CD4-positive, CD25-positive, alpha-beta regulatory T cell (primary cell): ENCODE measurements at places on chromosomes 5 and 9. TPM values are rescaled to one million over a fixed set of nuclear protein-coding genes. Genes with fewer than 3 reads are reported as not detected.
A peak's percentile ranks its signal among the peaks of the same experiment; 100 is the strongest.

The OR1Q1 gene
- polyA plus RNA-seq, result not detected

The NUTM2F gene
- polyA plus RNA-seq, result not detected

GRCh38 chr5:167769846-167770413, 521.5 kb upstream of the WWC1 start:
- no peak for DNase-seq

GRCh38 chr9:126301985-126302603, 24.5 kb upstream of the MVB12B start:
- peak; percentile 57 for DNase-seq

GRCh38 chr9:101437806-101438232, 2.2 kb upstream of the ALDOB start:
- DNase-seq, result no peak

DNA sequence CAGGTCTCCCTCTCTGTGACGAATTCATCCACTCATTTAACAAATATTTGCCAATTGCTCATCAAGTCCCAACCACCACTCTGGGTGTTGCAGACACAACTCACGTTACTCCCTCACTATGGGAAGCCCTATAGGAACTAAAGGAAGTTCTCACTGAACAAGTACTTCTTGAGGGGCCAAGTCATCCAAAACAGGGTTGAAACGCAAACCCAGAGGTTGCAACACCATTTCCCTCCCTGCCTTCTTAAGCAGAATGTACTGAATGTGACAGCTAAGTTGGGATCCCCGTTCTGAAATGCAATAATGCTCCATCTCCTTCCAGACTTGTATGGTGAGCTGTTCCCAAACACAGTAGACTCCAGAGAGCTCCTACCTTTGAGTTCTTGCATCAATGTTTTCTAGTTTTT, 34.3 kb downstream of the EPB41L4B start:
- DNase-seq, result no peak

DNA sequence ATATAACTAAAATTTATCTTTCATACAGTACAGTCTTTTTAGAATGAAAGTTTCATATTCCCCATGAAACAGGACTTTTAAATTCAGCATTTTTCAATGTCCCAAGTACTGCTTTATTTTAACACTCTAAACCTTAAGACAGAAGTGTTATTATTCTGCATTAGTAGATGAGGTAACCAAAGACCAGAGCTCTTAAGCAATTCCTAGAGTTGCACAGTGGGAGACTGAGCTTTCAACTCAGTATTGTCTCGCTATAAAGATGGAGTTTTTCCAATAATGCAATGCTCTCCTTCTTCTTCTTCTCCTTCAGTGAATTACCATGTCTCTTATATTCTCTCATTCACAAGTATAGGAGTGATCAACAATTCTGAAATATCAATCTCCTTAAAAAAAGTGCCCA, 479.7 kb downstream of the CETN3 start:
- no peak for DNase-seq

DNA sequence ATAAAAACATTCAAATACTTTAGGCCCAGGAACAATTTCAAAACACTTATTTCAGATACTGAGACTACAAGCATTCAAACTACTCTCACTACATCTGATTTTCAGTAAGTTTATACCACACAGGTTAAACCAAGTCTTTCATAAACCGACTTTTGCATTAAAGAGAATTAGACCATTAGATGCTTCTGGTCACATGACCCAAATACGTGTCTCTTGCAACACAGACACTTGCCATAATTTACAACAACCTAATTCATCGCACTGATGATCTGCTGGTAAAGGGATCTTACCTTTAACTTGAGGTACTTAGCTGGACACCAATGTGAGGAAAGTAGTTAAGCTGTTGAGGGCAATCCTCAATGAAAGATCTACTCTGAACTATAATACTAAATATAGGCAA, 3.2 kb downstream of the HNRNPH1 start:
- peak; percentile 10 for DNase-seq

DNA sequence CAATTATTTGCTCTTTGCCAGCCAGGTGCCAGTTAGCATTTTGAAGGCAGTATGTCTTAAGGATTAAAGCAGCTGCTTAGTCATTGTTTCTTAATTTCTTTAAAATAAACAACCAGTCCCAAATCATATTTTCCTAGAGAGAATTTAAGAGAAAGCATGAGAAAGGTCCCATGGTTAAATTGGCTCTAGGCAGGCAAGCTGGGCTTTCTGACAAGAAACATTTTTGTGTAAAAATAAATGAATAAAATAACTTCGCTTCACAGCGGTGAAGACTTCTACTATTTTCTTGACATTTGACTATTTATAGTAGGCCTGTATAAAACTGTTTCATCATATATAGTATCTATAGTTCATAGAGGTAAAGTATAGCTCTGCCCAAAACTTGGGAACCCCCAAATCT, 617.7 kb upstream of the C9orf72 start:
- DNase-seq, result no peak

The ZNF474 gene
- polyA plus RNA-seq, result not detected

- DNase-seq, result no peak
Measured at GRCh38 chr9:105828596-105829213, 134.4 kb downstream of the TMEM38B start.

The TAF1L gene
- polyA plus RNA-seq, result not detected

- DNase-seq, result no peak
Measured at GRCh38 chr5:60541980-60542379, 158.0 kb downstream of the DEPDC1B start.
